Dermis blood vessel endothelial cell (primary cell): ENCODE measurements at places on chromosomes 1 and 21. TPM values are rescaled to one million over a fixed set of nuclear protein-coding genes. Genes with fewer than 3 reads are reported as not detected.

DNA sequence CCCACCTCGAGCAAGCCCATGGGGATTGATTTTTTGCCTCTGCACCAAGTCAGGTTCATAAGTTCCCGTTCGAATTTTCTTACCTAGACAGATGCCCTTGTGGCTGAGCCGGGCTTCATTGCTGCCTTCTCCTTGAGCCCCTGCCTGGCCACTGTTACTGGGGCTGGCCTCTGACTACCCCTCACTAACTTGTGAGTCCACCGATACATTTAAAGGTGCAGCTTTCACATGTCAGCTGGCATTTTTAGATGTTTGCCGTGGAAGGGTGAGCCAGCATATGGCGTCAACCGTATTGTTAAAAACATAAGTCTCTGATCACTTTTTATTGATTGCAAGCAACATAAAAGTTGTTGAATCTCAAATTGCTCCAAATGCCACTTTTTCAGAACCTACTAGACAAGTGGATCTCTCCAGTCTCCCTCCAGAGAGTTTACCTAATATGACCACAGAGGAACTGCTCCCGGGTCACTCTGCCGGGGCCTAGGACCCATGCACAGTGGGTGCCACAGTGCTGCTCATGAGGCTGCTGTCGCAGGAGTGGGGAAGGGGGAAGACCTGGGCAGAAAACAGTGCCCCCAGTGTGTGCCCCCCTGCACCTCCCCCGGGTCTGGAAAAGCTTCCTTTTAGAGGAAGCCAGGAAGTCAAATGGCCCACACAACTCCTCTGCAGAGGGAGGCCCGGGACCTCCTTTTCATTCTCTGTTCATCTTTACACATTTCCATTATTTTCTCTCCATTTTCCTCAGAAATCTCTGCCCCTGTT is 18.8 kb downstream of the MX1 start:
- DNase-seq, result no peak

DNA sequence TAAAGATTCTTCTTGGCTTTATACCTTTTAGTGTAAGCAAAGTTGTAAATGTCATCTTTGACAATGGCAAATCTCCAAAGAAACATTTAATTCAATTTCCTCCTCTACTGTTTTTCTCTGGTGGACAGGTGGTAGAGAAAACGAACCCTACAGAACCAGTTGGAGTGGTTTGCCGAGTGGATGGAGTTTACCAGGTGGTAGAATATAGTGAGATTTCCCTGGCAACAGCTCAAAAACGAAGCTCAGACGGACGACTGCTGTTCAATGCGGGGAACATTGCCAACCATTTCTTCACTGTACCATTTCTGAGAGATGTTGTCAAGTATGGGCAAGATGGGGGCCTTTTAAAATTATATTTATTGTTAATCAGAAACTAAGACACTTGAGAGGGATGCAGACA is 25.8 kb downstream of the UAP1 start:
- DNase-seq, result no peak

- no peak for DNase-seq
Observed at GRCh38 chr1:74357756-74358155, 122.6 kb downstream of the TNNI3K start.

The OR2L13 gene
- not detected in 2 replicates for total RNA-seq

The ZBTB8OS gene
- 39.1 and 51.4 TPM in 2 replicates for total RNA-seq
